ENCODE measurements at places on chromosomes 4 and X.

DNA sequence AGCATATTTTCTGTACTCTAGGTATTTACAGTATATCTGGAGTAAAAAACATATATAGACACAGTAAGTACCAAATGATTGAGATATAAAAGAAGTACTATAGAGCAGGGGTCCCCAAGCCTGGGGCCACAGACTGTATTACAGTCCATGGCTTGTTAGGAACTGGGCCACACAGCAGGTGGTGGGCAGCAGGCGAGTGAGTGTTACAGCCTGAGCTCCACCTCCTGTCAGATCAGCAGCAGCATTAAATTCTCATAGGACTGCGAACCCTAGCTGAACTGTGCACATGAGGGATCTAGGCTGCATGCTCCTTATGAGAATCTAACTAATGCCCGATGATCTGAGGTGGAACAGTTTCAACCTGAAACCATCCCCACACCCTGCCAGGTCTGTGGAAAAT is 300.7 kb downstream of the NR3C2 start:
- no peak for DNase-seq

DNA sequence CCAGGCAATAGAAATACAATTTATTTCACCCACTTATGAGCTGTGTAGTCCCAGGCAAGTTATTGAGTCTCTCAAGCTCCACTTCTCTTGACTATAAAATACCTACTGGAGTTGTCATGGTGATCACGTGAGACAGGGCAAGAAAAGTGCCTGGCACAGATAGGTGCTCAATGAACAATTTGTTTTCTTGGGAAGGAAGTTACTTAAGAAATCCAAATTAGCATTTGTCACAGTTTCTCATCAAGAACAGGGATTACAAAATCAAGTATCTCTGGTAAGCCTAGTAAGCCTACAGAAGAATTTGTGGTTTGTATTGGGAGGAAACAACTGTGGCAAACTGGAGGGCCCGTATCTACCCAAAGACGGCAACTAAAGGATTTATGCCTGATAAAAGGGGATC is 37.5 kb upstream of the RASGEF1B start:
- DNase-seq: no peak

GRCh38 chrX:154399527-154400368 is 1.6 kb downstream of the RPL10 start:
- DNase-seq: no peak

- no peak for DNase-seq
Observed at GRCh38 chrX:30713061-30713525, 59.9 kb downstream of the GK start.

DNA sequence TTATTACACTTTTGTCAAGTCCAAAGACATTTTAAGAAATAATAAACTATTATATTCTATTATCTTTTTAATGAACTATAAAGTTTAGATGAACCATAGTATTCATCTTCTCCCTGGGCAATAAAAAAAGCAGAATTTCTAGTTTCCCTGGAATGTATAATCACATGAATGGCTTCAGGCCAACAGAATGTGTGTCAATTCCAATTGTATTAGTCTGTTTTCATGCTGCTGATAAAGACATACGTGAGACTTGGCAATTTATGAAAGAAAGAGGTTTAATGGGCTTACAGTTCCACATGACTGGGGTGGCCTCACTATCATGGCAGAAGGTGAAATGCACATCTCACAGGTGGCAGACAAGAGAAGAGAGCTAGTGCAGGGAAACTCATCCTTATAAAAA is 70.7 kb upstream of the ANXA10 start:
- DNase-seq: no peak

DNA sequence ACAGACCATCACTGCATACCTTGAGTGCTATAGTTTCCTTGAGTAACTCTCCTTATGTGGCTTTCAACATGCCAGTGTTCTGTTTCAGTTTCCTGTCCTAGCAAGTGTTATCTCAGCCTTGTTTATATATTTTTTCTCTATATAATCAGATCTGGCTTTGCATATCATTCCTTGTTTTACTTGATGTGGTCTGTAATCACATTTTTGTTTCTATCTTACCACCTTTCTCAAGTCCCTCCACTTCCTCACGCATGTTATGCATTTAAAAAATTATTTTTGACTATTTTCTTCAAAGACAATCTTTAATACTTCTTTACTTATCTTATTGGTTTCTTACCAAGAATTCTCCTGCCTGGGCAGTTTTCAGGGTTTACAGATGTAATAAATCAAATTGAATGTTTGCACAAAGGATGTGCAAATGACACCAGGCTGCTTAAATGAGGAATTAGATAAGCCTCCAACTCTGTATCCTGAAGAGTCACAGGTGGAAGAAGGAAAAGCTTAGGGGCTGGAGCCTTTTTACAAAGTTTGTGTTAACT is 351.2 kb downstream of the BMPR1B start:
- DNase-seq: no peak

DNA sequence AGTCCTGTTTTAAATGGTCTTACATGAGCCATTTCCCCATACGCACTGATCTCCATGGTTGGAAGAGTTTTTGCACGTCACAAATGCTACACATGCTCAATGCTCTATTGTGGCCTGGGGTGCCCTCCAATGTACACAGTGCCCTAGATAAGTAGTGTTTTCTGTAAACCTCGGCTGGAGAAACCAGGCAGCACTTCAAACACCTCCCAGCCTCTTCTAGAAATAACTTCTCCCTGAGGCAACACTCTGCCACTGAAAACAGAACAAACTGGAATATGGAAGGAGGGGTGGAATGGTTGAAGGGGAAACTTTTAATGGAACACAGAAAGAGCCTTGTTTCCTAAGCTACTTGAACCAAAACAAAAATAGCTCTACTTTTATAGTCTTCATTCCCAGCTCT is 123.9 kb upstream of the CBR4 start:
- DNase-seq: no peak

DNA sequence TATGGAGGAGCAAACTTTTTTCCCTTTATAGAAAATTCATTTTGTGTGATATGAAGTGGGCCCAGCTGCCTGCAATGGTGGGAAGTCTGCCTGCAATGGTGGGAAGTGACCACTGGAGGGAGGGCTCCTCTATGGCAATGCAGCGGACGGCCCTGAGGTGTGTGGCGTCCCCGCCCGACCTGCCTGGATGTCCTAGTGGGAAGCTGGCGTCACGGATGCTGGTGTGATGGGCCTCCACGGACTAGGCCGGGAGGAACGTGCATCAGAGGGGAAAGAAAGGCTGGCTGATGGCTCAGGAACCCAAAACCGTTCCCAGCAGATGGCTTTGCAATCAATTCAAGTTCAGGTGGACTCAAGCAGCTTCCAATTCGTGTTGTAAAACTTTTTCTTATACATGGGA is 177.9 kb downstream of the AFAP1 start:
- DNase-seq: no peak

DNA sequence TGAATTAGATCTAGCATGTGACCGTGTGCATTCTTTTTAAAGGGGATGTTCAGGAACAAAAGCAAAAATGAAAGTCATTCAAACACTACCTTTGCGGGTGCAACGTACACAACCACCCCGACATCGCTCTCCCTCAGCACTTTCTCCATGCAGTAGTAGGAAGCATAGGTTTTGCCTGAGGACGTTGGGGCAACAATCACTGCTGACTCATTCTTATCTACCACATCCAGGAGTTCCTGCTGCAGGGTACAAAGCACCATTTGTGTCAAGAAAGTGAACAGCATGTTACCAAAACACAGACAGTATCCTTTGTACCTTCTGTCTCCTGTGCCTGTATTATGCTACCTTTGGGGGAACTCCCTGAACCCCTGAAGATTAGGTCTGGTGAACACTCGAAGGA is 58.6 kb downstream of the DDX60L start:
- no peak for DNase-seq

- DNase-seq: no peak
Observed at GRCh38 chrX:2684256-2684655, 6.8 kb upstream of the CD99 start.

DNA sequence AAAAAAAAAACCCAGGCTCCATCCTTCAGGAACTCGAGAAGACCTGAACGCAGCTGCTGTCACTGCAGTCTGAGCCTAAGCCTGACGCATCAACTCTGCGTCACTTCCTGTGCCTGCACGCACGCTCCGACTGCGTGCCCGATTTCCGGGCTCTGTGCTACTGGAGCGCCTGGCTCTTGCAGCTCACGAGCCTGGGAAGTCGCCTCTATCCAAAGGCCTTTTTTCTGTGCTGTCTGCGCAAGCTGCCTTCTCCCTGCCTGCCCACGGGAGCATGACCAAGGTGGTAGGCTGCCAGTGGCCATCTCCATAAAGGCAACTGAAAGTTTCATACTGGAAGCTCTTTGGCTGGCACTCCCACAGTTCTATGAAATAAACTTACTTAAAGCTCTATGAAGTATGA is 9.9 kb upstream of the GASK1B start:
- no peak for DNase-seq

GRCh38 chr4:12041828-12042227 is 613.1 kb upstream of the HS3ST1 start:
- DNase-seq: no peak

- DNase-seq: no peak
Observed at GRCh38 chrX:96002431-96002830, 682.2 kb upstream of the DIAPH2 start.

DNA sequence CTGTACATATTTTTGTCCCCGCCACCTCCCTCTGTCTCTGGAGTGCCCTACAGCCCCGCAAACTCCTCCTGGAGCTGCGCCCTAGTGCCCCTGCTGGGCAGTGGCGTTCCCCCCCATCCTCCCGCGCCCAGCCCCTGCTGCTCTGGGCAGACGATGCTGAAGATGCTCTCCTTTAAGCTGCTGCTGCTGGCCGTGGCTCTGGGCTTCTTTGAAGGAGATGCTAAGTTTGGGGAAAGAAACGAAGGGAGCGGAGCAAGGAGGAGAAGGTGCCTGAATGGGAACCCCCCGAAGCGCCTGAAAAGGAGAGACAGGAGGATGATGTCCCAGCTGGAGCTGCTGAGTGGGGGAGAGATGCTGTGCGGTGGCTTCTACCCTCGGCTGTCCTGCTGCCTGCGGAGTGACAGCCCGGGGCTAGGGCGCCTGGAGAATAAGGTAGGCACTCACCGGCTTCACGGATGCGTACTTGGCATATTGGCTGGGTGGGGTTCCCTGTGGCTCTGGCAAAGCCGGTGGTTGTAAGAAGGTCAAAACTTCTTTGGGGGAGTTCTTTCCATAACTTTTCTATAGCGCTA is 653 bp downstream of the HHIP start:
- DNase-seq: no peak

Measured in BJ (cell line).